ENCODE measurements at places on chromosomes 3 and 15. TPM values are rescaled to one million over a fixed set of nuclear protein-coding genes. Genes with fewer than 3 reads are reported as not detected.

CCDC9B gene
- polyA plus RNA-seq = not detected

ZCWPW2 gene
- polyA plus RNA-seq = 1.00 TPM

MST1R gene
- polyA plus RNA-seq = not detected

SERINC4 gene
- 2.7 TPM for polyA plus RNA-seq

PLS1 gene
- polyA plus RNA-seq = 1.00 TPM

AGTR1 gene
- polyA plus RNA-seq = not detected

- no peak for DNase-seq
Measured at GRCh38 chr3:101340591-101340990, 20.2 kb upstream of the IMPG2 start.

- no peak for DNase-seq
Measured at GRCh38 chr15:31606931-31607497, 280.4 kb downstream of the KLF13 start.

- DNase-seq = no peak
Measured at GRCh38 chr3:191334346-191334893, 4.1 kb upstream of the UTS2B start.

GRCh38 chr3:12984023-12984823, 89.0 kb downstream of the IQSEC1 start:
- peak; percentile 50 for DNase-seq

GRCh38 chr3:183508821-183509220, 46.7 kb downstream of the KLHL6 start:
- DNase-seq = no peak

DNA sequence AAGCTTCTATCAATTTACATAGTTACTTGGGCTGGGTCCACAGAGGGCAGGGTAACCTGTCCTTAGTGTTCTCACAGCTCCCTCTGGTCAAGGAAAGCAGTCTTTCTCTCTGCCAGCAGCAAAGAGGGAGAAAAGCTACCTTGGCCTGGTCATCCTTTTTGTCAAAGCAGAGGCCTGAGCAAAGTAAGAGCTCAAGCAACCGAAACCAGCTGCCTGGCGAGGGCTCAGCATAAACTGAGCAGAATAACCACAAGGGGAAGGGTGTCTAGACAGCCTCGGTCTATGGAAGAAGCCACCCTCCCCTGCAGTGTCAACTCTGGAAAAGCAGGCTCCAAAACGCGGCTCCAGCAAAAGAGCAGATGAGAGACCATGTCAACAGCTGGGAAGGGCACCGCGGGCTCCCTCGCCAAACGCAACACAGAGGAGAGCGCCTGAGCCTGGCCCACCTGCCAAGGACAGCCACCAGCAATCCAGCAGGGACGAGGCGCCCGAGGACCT, 17.4 kb downstream of the LRIG1 start:
- no peak for DNase-seq

- DNase-seq = no peak
Measured at GRCh38 chr3:34256021-34256420, 457.6 kb downstream of the PDCD6IP start.

DNA sequence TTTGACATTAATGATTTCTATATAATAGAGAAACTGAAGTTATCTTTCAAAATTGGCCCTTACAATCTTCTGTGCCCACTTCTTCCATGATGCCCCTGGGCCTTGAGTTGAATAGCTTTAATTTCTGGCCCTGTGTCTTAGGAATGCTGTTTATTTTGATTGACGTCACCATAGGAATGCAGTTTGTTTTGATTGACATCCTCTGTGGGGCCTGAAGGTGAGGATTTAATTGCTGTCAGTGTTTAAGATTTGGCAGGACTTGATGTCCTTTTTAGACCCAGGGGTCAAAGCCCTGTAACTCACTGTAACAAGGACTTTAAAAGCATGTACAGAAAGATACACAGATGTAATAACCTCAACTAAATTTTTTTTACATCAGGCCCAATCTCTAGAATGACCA, 83.3 kb downstream of the GLDN start:
- no peak for DNase-seq

Data from CD4-positive, CD25-positive, alpha-beta regulatory T cell (primary cell).